ENCODE measurements at places on chromosomes 4 and X.

- no peak for DNase-seq
These were observed 17.7 kb upstream of the CENPU start for GRCh38 chr4:184751585-184751956.

GRCh38 chrX:140712413-140713173 lies 3.0 kb downstream of the LINC00632 start:
- DNase-seq = peak; percentile 72

GRCh38 chr4:56976837-56977320 lies 527 bp downstream of the NOA1 start:
- DNase-seq = no peak

GRCh38 chrX:39633293-39633692 lies 464.5 kb downstream of the BCOR start:
- DNase-seq = no peak

GRCh38 chrX:136710325-136710951 lies 62.5 kb downstream of the CD40LG start:
- DNase-seq = no peak

DNA sequence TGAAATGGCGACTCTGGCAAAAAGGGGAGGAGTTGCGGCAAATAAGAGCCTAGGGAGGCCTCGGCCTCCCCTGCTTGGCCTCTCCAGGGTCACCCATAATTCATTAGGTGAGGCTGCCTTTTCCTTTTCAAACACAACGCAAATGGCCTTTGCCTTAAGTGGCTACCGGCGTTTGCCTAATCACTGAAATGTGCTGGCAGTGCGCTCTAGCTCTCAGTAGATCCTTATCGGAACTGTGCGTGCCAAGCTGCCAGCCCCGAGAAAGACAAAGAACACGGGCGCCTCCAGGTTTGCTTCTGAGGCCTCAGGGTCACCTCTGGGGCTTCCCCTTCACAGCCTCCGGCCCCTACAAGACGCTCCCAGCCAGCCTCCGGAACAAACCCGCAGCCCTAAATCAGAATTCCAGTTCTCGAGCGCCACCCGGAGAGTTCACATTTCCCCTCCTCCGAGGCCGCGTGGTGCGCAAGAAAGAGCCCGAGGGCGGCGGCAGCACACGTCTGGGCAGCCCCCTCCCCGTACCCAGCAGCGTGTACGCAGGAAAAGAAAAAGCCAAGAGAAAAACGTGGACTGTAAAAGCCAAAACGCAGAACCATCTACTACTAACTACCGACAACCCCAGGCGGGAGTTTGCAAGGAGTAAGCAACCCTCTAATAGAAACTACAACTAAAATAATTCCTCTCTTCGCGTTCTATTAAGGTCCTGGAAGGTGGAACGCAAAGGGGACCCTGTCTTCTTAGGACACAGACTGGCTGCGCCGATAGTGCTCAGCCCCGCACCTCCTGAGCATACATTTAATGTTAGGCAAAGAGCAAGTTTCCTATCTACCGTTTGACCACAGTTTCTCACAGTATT lies 76.5 kb upstream of the BCOR start:
- no peak for DNase-seq

- DNase-seq = no peak
These were observed 134.0 kb upstream of the ZIC3 start for GRCh38 chrX:137431693-137432488.

DNA sequence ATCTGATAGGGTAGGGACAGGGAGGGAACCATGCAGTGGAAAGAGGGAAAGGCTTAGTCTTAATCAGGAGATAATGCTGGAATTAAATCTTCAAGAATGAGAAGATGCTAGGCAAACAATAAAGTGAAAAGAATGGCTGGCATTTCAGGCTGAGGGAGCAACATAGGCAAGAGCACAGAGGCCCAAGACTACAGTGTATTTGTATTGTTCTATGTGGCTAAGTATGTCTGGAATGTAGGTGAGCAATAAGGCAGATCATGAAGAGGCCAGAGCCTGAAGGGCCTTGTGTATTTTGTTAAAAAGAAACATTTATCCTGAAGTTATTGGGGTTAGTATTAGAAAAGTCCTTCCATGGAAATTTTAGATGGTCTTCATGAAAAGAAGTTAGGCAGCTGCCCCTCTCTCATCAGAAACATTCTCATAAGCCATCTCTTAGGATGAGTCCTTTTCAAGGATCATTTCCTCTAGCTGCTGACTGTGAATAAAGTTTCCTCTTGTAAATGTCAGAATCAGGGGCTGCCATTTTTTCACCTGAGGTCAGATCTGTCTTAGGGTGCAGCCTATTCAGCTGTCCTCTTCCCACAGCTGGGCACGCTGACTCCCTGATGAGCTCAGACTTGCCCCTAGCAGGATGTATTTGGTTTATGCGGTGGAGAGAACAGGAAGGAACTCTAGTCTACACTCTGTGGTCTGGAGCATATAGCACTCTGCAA lies 46.3 kb downstream of the ATP10D start:
- no peak for DNase-seq

DNA sequence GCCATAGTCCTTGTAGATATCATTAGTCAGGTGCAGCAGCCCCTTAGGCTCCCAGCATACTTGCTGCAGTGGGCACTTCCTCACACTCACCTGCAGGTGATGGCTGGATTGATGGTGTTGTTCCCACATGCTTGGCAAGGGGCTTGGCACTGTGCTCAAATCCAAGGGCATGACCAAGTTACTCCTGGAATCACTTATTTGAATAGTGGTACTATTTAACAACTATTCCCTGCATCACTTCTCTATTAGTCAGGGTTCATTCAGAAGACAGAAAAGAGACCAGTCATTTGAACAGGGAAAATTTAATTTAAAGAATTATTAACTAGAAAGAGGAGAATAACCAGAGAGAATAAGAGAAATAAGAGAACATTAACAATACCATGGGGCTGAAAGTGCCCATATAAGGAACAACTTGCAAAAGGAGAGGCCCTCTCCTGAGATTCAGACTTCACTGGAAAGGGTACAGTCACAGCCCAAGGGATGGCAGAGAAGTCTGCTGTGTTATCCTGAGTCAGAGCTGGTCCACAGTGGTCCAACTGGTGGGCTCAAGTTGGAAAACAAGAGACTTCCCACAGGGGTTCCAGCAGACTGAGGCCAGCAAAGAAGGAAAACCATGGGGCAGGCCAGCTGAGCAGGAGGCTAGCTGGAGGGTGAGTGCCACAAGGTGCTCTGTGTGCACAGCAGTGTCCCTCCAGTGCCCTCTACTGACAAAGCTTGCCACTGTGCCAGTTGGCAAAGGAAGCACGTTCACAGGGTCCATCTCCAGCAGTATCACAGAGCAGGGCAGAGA lies 9.8 kb downstream of the SPP1 start:
- no peak for DNase-seq

DNA sequence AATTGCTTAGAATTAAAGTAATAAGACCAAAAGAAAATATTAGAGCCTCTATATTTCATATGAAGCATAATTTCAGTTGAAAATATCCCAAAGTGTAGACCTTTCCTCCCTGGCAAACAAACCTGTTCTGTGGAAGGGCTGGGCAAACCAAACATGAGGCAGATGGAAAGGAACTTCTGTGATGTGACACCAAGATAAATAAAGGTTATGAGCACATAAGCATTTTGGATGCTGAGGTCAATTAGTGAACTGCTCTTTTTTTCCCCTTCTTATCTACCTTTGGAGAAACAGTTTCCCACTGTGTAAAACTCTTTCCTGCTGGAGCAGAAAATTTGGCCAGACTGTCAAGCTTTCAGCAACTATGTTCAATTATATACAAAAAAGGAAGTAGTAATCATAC lies 109.6 kb upstream of the STIM2 start:
- no peak for DNase-seq

DNA sequence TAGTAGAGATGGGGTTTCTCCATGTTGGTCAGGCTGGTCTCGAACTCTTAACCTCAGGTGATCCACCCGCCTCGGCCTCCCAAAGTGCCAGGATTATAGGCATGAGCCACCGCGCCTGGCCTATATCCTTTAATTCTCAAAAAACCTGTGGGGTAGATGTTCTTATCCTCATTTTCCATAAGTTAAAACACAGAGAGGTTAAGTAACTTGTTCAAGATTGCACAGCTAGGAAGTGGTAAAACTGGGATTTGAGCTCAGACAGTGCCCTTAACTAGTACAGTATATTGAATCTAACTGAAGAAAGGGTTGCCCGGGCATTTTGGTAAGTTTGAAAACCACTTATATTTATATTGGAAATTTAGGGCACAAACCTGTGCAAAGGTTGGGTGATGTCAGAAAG lies 116.0 kb downstream of the GLUD2 start:
- no peak for DNase-seq

DNA sequence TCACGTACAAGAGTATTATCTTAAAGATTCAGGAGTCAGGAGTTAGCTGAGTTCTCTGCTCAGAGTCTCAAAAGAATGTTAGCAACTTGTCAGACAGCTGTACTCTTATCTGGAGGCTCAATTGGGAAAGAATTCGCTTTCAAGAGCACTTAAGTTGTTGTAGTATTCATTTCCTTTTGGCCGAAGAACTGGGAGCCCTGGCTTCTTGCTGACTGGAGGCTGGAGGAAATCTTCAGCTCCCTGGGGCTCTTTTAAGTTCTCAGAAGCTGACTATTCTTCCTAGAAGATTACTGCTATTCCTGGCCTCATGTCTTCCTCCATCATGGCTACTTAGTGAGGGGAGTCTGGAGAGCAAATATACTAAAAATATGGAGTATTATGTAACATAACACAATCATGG lies 587.2 kb downstream of the EPHA5 start:
- DNase-seq = no peak

- no peak for DNase-seq
These were observed 7.1 kb upstream of the TBC1D14 start for GRCh38 chr4:6902318-6903042.

DNA sequence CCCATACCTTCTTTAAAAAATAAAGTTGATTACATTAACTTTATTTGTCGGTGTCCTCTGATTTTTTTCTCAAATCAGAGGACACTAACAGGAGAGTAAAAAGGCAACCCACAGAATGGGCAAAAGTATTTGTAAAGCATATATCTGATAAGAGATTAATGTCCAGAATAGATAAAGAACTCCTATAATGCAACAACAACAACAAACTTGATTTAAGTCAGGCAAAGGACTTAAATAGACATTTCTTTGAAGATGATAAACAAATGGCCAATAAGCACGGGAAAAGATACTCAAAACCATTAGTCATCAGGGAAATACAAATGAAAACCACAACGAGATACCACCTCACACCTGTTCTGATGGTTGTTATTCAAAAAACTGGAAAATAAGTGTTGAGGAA lies 28.7 kb downstream of the DOCK11 start:
- no peak for DNase-seq

- no peak for DNase-seq
These were observed 206.1 kb downstream of the LHFPL1 start for GRCh38 chrX:112473654-112474053.

GRCh38 chr4:164312671-164313070 lies 441.3 kb upstream of the SMIM31 start:
- no peak for DNase-seq

DNA sequence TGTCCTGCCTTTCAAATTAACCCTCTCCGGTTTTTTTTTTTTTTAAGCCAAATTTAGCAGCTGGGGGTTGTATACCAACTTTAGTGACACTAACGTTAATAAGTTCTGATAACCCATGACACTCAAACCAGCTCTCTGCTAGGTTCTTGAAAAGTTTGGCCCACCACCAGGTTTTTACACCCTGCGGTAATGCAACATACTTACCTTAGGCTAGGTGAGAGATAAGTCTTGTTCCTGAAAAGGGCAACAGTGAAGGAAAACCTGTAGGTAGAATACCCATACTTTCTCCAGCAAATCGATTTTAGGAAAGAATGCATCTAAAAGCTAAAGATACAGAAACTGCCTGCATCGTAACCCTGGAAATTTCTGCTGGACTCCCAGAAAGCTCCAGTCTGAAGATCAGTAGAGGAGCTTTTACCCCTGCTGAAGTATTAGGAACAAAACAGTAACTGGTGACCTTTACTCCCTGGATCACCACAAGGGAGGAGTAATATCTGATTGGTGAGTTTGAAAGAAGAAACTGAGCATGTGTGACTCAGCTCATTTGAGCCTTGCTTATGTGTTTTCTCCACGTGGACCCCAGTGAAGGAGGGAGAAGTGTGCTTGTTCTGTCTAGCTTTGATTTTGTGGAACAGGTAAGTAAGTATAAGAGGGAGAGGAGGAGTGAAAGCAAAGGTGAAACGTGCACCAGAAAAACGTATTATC lies 34.4 kb upstream of the COX18 start:
- no peak for DNase-seq

- no peak for DNase-seq
These were observed 13.3 kb upstream of the TBC1D19 start for GRCh38 chr4:26570596-26570995.

DNA sequence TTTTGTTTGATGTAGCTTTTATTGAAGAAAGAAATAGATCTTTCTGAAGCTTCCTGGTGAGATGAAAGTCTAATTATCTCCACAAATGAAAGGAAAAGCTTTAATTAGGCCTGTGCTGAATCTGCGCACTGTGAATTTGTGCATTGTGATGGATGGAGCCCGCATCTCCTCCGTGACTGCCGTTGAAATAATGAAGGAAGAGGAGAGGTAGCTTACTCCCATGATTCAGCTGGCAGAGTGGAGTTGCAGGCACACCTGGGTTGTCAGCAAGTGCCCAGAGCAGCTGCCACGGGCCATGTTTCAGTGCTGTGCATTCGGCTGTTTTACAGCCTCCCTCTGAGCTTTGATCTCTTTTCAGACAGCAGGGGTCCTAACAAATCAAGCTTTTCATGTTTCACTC lies 735.3 kb upstream of the TENM3 start:
- no peak for DNase-seq

DNA sequence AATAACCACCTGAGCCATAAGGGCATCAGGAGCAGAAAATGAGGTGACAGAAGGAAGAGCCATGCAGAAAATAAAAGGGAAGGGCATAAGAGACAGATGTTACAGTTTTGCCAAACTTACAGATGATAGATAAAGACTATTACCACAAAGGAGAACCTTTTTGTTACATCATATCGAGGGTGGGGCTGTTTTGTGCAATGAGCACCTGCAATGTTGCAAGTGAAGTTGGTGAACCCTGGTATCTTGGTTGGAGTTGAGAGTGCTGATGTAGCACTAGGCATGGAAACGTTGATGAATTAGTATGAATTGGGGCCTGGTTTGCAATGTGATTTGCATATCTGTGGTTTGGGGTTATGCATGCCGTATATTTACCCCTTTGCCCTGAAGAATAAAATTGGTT lies 119.8 kb upstream of the TEX13D start:
- no peak for DNase-seq

DNA sequence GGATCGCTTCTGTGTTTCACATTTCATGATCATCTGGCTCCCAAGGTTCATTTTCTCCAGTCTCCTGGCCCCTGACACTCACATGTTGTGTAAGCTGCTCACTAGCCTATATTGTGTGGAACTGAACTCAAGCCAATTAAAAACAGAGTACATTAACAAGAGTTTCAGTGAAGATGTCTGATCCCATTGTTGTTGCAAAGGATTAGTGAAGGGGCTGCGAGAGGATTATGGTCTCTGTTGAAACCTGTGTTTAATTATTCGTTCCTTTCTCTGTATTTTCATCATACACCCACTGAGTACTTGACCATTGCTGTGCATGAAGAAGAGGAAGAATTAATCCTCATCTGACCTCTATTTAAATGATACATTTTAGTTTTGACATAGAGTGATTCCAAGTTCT lies 54.7 kb downstream of the AFF2 start:
- DNase-seq = no peak

GRCh38 chr4:148116264-148116663 lies 325.9 kb downstream of the NR3C2 start:
- peak; percentile 20 for DNase-seq

- DNase-seq = no peak
These were observed 8.3 kb upstream of the HOPX start for GRCh38 chr4:56689201-56689969.

Measured in right renal pelvis (tissue), 4 donors.